ENCODE measurements at places on chromosomes 16 and 17.

DNA sequence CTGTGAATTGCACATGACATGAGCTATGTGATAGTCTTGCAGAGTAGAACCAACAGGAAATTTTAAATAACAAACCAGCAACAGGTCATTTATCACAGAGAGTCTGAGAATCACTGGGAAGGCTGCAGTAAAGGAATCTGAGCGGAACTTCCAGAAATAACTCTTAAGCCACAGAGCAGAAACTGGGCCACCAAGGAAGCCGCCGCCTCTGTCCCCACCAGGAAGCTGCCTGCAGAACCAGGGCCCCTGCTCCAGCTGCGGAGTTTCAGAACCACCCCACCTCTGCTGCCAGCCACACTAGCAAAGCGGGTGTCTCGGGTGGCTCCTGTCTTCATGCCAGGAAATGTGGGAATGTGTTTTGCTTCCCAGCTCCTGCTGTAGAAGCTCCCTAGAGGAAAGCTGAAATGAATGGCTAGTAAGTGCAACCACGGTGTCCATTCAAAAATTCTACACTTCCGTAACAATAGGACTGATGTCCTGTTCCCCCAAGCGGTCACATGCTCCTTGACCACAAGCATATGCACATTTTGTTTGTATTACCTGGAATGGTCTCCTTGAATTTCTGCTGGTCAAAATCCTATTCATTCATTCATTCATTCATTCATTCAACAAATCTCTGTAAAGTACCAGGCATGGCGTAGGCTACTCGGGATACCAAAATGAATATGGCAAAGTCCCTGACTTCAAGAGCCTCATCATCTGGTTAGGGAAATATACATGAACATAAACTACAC lies 7.7 kb upstream of the ITPRIPL2 start:
- DNase-seq = no peak

DNA sequence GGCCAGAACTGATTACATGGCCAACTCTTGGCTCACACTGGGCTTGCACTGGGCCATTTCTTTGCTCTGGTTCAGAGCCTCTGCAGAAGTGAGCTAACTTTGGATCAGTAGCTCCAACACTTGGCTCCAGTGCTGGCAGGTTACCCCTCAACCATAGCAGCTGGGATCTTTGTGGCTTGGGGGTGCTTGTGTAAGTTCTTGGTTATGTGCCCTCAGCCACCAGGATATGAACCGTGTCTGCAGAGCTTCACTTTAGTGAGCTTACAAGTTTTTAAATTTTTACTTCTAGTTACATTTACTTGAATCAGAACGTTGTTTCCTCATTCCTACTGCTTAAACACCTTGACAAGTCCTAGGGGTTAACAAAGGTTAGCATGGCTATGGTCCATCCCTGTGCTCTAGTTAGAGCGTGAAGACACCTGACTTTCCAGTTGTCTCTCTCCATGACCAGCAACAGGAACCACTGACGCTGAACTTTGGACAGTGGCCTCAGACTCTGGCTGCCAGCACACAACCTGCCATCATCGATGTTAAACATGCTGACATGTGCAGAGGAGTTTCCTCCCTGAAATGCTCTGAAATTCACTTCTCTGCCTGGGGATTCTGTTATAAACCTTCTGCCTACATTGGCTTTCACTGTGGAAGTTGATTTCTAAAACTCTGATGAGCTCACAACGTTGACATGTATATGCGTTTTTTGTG lies 4.1 kb downstream of the PDF start:
- no peak for DNase-seq

GRCh38 chr17:8904201-8904600 lies 36.7 kb upstream of the PIK3R6 start:
- no peak for DNase-seq

DNA sequence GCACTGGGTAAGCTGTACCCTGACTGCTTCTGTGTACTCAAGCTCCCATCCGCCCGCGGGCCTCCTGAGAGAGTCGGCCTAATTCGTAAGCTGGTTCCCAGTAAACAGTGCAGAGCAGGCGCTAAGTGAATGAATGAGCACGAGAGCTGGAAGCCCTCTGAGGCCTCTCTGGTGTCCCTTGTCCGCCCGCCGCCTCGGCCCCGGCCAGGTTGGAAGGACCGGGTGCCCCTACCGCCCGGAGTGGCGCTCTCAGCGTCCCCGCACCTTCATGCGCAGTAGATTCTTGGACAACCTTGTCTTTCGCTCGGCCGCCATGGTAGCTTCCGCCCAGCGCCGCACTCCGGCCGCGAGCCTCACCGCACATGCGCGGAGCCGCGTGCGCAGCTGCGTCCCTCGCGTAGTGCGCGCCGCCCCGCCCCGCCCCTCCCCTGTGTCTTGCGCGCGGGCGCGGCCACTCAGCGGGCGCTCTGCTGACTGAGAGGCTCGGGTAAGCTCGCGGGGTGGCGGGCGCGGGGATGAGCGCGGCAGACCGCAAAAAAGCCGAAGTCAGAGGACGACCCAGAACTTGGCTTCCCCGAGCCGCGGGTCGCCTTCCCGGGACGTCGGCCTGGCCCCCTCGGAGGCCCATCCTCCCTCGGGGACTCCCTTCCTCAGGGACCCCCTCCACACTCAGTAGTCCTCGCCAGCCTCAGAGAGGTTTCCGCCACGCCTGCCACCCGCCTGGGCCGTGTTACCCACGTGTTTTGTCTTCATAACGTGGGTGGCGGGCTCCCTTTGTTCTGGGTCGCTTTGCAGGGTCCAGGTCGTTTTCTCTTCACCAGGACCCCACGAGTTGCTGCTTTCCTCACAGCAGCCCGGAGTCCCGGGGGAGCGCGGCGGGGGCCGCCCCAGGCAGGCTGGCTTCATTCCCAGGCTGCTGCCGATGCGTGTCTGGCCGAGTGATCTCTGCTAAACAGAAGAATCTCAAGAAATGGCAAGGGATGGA lies at the start of gene MPHOSPH6:
TSS of gene MPHOSPH6 (minus strand) at position 364 of the 985 bp plus-strand sequence. CDS start at position 315, 49 bp downstream.
- DNase-seq = peak; percentile 94

GRCh38 chr17:17724307-17725010 lies 43.2 kb downstream of the RAI1 start:
- peak; percentile 59 for DNase-seq

GRCh38 chr16:57141822-57142631 lies 43.8 kb downstream of the PSME3IP1 start:
- peak; percentile 29 for DNase-seq

DNA sequence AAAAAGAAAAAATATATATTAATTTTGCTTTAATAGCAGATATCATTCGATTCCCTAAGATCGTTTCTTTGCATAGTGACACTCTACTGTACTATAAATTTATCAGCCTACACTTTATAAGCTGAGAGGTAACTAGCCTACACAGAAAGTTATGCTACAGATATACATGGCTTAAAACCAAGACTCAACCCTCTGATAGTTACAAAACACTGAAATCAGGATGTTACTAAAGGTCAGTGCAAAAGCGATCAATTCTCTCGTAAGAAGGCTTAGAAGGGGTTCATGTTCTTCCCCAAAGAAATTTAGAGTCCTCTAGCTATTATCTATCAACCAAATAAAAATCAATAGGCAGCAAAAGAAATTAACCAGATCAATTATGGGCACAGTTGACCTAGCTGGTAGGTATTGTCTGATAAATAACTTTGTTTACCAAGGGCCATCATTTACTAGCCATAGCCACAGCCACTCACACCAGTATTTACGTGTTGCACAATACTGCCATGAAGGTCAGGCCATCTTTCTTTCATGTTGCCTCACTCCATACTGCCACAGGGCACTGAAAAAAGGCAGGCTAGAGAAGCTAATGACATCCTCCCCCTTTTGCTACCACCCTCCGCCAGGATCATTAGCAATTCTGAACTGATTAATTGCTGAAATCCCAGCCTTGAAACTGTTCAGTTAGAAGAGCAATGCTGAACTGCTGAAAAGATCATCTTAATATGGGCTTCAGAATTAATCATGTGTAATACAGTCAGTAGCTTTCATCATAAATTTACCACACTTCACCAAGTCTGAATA lies 43.7 kb downstream of the RND2 start:
- DNase-seq = no peak

- no peak for DNase-seq
Measured at GRCh38 chr17:8310601-8311123, 621 bp downstream of the ARHGEF15 start.

DNA sequence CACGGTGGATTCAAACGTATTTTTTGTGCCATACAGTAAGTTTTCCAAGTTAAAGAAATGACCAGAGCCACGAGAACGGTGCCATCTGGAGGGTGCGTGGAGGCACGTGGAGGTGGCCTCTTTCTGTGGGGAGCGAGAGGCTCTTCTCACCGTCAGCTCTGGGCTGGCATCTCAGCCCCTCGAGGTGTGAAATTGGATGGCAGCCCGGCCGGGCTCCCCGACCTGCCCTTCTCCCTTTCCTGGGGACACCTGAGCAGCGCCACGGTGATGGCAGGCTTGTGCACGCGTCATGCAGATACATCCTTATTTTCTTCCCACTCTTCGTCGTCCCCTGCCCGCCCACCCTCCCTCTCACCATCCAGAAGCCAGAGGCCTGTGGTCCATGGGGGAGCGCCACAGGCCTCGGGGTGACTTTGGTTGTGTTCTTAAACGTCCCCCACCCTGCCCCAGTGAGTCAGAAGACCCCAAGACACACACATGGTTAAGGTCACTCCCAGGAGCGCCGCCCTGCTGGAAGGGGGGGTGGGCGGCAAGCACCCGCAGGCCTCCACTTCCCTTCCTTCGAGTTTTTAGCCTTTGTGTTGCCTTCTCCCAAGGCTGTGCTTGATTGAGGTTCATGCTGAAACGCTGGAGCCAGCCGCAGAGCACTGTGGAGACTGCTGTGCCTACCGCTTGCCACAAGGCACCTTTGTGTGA lies 109.4 kb downstream of the BANP start:
- DNase-seq = no peak

DNA sequence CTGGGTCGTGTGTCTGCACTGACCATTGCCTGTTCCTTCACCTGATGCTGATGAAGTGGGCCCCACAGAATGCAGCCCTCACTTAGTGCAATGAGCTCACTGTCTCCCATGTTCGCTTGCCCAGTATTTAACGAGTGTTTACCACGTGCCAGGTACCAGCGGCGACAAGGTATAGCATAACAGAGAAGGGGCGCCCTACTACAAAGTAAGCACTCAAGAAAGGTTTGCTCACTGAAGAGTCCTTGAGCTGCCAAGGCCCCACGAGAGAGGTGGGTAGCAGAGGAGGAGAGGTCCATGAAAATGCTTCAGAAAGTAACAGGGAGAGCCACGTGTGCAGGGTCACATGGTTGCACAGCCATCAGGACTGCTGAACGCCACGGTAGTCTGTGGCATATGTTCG lies 230.0 kb downstream of the NTN1 start:
- no peak for DNase-seq

- no peak for DNase-seq
Measured at GRCh38 chr17:31674717-31675349, 184.2 kb downstream of the COPRS start.

All from GM12865 (cell line).